ENCODE measurements at places on chromosomes 12 and 14.
A peak's percentile ranks its signal among the peaks of the same experiment; 100 is the strongest.

DNA sequence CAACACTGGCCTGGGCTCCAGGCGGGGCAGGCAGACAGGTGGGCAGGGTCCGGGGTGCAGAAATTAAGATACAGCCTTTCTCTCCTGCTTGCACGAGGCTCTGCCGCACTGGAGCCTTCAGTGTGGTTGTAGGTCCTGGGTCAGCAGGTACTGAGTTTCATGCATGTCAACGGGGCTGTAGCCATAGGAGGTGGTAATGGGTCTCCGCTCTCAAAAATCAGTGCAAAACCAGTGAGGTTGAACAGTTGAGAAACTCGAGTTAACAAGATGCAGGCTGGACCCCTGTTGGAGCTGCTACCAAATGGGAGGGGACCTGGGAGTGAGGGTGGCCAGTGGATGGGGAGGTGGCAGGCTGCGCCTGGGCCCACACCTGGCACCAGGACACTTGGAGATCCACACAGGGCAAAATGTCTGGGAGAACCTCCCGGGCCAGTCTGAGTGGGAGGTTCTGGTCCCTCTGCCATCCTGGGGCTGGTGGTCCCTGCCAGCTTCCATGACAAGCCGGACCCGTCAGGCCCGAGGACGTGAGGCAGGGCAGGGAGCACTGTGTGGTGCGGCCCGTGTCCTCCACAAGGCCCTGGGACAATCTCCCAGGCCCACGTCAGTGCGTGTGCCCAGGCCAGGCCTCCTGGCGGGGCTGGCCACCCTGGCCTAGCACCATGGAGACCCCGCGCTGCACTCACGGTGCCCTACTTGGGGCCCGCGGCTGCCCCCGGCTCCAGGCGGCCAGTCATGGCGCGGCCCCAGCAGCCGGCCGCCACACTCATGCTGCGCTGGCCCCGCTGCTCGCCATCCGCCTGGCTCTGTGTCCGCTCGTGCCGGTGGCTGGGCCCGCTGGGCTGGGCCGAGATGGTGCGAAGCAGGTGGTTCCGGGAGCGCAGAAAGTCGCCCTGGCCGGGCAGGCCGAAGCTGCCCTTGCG lies 5.1 kb downstream of the ARL6IP4 start:
- no peak for DNase-seq

DNA sequence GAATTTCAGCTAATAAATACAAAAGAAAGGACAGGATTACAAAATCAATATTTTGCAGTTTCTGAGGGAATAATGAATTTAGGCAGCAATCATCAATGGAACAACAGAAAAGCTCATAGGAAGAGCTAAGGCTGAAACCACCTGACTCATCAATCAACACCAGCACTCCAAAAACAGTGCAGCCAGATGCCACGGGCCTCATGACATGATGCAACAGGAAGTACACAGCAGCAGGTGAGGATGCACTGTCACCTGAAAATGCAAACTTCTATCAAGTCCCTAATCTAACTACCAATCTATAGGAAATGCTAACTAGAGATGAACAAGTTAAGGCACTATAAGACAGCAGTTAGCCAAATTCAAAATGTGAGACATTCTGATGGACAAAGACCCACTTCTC lies 21.7 kb downstream of the GNS start:
- no peak for DNase-seq

- DNase-seq: no peak
These were observed 48.7 kb downstream of the PAPLN start for GRCh38 chr14:73285979-73286378.

DNA sequence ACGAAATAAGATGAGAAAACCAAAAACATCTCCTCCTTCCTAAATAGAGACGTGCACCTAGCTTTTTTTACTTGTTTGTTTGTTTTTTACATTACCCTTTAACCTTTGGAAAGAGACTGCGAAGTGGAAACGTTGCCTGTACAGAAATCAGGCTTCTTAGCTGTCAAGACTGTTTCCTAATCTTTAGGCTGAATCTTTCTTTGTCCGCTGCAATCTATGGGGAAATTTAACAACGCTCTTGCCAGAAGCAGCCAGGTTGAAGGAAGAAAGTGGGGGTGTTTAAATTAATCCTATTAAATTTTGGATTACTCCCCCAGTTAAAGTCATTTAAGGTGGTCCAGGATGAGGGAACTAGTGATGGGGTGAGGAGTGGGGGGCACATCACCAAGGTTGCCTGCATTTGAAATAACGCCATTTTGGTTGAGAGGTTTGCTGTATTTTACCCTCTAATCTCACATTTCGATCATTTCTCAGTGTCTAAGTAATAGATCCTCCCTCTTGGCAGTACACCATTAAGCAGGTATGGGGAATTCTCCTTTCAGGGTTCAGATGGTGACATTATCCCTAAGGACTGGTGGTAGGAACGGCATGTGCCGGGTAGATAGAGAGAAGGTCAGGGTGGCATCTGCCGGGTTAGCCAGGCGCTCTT lies 2.6 kb downstream of the FLRT2 start:
- no peak for DNase-seq

DNA sequence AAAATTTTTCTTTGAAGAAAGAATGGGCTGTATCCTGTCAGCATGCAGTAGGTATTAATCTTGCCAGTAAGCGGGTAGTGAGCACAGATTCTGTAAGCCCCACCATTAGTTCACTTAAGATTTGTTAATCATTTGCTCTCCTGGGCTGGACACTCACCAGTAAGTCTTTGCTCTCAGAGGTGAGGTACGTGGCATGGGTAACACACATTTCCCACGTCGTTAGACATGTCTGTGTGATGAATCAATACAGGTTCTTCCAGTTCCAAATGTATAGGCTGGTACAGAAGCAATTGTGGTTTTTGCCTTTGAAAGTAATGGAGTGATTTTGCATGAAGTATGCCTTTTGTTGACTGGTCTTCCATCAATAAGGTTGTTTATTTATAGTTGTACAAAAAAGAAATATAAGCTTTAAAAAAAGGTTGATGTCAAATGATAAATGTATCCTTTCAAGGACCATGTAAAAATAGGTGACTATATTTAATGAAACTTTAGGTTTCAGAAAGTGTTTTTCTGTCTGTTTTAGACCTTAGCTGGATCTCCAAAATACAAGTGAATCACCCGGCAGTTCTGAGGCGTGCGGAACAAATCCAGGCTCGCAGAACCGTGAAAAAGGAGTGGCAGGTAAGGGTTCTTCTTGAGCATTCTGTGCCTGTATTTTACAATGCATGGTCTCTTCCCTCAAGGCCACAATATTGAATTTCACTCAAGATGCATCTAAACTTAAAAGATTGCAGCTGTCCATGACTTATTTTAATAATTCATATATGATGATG lies 45.5 kb downstream of the DERA start:
- DNase-seq: no peak

GRCh38 chr12:1357711-1358110 lies 236.7 kb downstream of the FBXL14 start:
- no peak for DNase-seq

GRCh38 chr14:21668377-21668776 lies 5.2 kb downstream of the OR4E1 start:
- no peak for DNase-seq

DNA sequence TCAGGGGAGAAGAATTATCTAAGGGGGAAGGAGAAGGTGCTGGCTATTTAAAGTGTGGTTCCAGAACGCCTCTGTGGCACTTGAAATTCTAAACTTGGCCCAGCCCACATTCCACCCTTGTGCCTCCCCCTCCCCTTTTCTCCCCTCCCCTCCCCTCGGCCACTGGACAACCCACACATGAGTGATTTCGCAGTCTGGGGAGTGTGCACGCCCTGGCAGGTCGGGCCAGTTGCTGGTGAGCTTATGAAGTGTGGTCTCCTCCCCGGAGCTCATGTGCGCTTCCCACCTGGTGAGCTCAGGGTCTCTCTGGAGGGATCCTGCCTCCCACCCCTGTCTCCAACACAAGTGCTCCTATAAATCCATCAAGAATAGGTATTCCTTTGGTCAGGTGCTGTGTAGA lies at the start of gene SLC6A13:
Gene SLC6A13, minus strand, starts transcription at position 20 of the 400 bp plus-strand sequence. CDS start 2,784 bp downstream, outside the sequence.
- no peak for DNase-seq

DNA sequence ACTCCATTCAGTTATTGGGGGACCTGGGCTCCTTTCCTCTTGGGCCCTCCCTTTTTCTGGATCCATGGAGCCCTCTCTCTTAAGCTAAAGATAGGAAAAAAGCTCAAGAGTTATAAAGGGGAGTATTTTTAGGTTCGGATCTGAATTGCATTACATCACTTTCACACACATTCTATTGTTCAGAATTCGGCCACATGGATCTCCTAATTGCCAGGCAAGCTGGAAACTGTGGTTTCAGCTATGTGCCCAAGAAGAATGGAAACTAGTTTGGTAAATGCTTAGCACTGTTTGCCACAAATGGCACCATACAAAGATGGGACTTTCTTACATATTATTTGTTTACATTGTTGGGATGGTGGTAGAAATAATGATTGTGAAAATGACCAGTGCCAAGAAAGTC lies 145.6 kb downstream of the LRIG3 start:
- DNase-seq: no peak

GRCh38 chr12:121712190-121712460 lies 427 bp upstream of the TMEM120B start:
- no peak for DNase-seq

- DNase-seq: no peak
These were observed 98.8 kb downstream of the CCDC92 start for GRCh38 chr12:123873793-123874192.

DNA sequence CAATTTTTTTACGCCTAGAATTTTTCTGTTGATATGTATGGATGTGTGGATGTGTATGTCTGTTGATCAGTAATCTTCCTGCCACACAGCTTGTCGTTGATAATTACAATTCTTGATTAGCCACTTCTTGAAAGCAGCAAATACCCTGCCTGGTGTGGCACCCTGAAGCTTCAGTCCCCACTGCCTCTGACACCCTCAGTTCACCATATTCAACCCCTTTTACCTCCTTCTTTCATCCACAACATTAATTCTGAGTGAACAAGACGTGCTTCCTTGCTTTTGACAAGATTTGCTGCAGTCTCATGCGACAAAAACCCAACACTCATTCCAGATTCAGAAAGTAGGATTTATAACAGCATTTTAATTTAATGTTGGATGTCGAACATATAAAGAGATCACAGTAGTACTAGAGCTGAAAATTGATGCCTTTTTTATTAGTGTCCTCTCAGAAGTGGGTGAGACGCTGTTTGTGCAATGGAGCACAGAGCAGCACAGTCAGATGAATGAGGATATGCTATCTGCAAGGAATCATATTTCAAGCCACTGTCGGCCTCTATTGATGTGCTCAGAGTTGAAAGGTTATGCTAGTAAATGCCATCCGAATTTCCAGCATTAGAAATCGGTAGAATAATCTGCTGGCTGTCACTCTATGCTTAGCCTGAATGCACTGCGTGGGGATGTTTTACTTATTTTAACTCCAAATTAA lies 383.7 kb downstream of the EGLN3 start:
- DNase-seq: no peak

- DNase-seq: no peak
These were observed 1004.2 kb upstream of the SEL1L start for GRCh38 chr14:82537831-82538230.

GRCh38 chr12:3191450-3191849 lies 114.3 kb downstream of the TSPAN9 start:
- no peak for DNase-seq

GRCh38 chr14:80316441-80316840 lies 105.1 kb upstream of the DIO2 start:
- no peak for DNase-seq

DNA sequence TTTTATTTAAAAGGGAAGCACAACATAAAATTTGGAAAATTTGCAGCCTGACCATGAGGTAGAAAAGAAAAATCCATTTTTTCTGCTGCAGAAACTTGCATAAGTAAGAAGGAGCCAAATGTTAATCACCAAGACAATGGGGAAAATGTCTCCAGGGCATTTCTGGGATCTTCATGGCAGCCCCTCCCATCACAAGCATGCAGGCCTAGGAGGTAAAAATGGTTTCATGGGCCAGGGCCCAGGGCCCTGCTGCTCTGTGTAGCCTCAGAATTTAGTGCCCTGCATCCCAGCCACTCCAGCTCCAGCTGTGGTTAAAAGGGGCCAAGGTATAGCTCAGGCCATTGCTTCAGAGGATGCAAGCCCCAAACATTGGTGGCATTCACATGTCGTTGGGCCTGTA lies 735.6 kb downstream of the GALC start:
- DNase-seq: no peak

DNA sequence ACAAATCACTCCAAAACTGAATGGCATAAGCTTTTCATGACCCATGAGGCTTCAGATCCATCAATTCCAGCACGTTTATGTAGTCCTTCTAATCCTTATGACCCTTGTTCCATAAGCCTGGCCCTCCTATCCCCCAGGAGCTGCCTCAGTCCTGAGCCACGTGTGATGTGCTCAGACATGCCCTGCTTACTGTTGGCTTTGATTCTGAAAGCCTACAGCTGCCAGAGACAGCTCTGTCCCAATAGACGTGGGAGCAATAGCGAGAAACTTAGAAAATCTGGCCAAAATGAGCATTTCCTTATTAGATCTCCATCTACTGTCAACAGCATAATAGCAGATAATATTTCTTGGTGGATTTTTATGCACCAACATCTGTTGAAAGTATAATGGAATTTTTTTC lies 33.2 kb downstream of the DUSP6 start:
- DNase-seq: no peak

DNA sequence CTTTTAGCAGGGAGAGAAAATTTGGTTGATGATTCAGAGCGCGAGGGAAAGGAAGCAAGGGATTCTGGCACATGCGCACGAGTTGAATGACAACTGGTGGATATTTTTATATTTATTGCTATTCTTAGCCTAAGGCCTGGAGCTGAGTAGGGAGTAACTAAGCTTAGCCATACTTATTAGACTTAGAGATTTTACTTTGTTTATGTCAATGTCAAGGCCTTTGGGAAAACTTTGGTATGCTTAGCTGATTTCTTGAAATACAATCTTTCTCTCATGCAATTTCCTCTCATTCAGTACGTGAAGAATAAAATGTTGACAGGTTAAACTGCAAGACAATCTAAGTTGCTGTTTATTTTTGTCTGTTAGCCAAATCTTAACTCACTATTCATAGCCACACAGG lies 101.1 kb downstream of the CRADD start:
- DNase-seq: peak; percentile 89

DNA sequence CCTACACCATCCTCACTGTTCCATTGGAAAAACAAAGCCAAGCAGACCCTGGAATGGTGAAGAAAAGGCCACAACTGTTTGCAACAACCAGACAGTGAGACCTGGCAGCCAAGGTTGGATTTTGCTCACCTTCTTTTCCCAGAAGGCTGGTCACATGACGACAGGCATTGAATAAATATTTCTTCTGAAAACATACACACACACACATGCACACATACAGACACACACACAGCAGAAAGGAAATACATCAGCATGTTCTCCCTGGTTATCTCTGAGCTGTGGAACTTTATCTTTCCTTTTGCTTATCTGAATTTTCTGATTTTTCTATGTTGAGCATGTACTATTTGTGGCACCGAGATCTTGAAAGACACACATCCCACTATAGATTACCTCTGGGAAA lies 38.0 kb upstream of the CCDC60 start:
- DNase-seq: no peak

- DNase-seq: no peak
These were observed 130.2 kb upstream of the RAP1B start for GRCh38 chr12:68480526-68480925.

DNA sequence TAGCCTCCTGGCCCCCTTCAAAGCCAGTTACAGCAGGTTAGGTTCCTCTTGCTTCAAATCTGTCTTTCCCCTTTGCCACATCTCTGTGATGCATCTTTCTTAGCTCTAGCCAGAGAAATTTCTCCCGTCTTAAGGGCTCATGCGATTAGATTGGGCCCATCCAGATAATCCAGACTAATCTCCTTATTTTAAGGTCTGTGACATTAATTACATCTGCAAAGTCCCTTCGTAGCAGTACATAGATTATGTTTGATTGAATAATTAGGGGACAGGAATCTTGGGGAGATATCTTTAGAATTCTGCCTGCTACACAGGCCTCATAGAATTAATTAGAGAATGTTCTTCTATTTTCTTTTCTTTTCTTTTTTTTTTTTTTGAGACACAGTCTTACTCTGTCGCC lies 79.3 kb downstream of the SPATS2 start:
- DNase-seq: no peak

Data from BJ (cell line).